ENCODE measurements at places on chromosomes 1 and 21.

GRCh38 chr1:64320470-64320869 lies 117.0 kb downstream of the UBE2U start:
- peak; percentile 59 for DNase-seq

DNA sequence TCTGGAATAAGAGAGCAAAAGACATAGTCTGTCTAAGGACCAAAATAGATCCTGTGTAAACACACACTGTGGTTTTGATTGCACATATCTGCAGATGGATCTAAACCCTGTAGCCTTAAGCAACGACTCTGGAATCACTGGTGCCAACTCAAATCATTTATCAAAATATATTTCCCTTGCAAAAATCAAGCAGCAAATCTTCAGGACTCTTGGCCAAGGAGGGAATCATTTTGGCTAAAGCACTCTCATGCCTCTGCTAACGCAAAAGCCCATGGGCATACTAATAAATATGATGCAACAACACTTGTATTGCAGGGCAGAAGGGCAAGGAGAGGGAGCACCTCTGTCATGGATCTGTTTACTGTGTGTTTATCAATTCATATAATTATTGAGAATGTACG lies 155.4 kb upstream of the DUSP10 start:
- peak; percentile 54 for DNase-seq

DNA sequence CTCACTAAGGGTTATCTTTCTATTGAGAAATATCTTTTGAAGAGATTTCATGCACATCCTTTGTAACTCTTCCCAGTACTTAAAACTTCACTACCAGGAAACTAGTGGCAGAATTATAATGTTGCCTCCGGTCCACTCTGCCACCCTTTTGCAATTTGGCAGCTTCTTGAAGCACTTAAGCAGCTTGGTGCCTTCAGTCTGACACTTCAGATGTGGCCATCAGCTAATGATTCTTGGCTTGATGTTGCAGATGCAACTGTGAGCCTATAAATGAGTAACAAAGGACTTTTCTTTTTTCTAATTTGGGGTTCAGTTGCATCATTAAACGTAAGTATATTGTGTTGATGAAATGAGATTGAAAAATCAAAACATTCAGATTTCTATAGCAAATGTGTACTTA lies 187.5 kb upstream of the C21orf91 start:
- DNase-seq, result no peak

GRCh38 chr1:236156512-236157208 lies 14.3 kb downstream of the GPR137B start:
- DNase-seq, result no peak

DNA sequence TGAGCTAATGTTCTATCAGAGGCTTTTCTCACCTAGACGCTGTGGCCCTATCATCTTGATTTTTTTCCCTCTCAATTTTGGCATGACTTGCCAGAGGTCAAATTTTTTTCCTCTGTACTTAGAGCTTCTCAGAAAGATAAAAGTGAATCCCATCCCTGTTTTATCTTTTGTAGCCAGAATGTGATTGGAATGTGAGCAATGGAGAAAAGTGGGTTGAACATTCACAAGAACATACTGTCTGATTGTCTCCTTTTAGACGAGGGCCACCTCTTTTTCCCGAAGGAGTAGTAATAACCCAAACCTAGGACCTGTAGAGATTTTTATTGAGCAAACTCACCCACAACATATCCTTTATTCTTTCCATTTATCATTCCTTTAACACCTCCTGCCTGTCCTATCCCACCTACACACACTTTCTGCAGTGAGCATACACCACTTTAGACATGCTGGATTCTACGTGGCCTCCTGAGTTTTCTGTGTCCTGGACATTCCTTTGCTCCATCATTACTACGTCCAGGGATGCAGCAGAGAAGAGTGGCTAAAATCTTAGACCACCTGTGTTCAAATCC lies 15.9 kb downstream of the S100A10 start:
- DNase-seq, result no peak

- DNase-seq, result peak; percentile 27
Observed at GRCh38 chr21:44428281-44428960, 26.9 kb upstream of the LRRC3 start.

- DNase-seq, result no peak
Observed at GRCh38 chr1:147628441-147628840, 41.9 kb downstream of the ACP6 start.

DNA sequence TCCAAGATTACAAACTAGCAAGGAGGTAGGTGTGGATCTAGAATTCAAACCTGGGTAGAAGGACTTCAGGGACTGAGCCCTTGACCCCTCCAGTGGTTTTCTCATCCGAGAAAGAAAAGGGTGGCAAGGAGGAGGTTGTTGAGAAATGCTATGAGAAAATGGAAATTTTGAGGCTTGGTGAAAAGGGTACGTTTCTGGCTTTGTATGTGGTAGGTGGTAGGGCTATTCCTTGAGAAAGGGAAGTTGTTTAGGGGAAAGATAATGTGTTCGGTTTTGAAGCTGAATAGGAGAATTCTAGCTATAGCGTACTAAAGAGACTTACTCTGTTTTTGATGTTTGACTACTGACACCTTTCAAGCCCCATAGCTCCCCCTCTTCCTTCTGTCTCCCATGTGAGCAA lies 133.8 kb downstream of the CNIH3 start:
- DNase-seq, result no peak

DNA sequence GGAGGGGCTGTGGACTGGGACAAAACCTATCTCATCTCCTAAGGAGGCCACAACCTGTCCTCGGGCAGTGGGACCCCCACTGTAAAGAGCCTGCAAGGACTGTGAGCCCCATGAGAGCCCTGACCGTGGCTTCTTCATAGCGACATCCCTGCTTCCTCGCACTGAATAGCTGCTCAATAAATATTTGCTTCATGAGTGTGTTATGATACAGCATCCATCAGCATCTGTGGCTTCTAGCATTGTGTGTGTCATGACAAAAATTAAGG lies 40.5 kb upstream of the CSF3R start:
- DNase-seq, result peak; percentile 26

- no peak for DNase-seq
Observed at GRCh38 chr1:59432531-59433439, 135.9 kb downstream of the FGGY start.

DNA sequence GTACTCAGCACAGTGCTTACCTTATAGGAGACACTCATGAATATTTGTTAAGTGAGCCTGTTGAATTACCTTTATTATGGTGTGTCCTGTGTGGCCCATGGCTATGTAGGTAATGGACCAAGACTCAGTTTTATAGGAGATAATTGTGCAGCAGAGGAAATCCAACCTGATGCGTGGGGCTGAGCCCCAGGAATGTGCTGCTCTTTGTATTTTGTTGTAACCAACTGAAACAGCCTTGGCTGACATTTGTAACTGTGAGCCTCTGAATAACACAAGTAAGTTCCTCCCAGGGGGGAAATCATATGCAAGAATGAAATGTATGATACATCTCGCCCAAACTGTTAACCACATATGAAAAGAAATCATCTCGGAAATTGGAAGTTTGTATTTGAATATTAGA lies 364.2 kb upstream of the ZP4 start:
- DNase-seq, result no peak

- DNase-seq, result peak; percentile 56
Observed at GRCh38 chr1:67211589-67212563, 45.6 kb downstream of the IL23R start.

DNA sequence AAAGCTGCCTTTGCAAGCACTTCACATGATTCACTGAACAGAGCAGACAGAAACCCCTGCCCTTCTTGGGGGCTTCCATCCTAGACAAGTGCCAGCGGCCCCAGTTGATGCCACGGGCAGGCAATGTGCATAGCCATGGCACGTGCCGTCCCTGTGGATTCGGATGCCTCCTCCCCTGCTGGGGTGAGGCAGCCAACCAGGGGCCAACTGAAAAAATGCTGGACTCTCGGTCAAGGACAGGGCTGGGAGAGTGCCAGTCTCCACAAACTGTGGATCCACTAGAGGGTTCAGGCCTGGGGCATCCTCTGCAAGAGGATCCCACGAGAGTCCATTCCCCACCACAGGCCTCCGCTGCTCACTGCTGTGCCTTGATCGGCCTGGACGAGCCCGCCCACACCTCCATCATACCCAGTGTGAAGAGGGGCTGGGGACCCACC lies 3.8 kb downstream of the JMJD4 start:
- no peak for DNase-seq

GRCh38 chr1:66725885-66726665 lies 26.2 kb upstream of the DYNLT5 start:
- DNase-seq, result peak; percentile 78

DNA sequence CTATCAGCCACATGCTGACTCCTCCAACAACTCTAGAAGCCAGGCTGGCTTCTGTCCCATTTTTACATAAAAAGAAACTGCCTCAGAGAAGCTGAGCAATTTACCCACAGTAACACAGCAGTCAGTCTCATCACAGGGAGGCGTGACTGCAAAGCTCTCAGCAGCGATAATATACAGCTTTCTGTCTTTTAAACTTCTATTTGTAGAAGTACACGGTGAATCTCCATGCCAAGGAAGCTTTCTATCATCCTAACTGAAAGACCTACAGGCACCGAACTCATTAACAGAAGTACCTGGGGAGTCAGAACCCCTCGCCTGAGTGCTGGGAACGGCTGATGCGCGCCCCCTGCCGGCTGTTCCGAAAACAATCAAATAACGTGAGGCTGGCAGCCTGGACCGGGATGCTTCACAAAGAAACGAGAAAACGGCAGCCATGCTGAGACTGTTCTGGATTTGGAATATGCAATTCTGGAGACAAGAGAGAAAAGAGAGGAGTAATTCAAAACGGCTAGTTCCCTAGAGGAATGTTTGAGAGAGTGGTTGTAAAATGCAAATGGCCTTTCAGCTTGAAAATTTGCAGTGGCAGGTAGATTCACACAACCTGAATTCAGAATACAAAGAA lies 43.5 kb upstream of the RAB4A start:
- DNase-seq, result peak; percentile 66

- no peak for DNase-seq
Observed at GRCh38 chr1:182299728-182300616, 91.6 kb downstream of the GLUL start.

DNA sequence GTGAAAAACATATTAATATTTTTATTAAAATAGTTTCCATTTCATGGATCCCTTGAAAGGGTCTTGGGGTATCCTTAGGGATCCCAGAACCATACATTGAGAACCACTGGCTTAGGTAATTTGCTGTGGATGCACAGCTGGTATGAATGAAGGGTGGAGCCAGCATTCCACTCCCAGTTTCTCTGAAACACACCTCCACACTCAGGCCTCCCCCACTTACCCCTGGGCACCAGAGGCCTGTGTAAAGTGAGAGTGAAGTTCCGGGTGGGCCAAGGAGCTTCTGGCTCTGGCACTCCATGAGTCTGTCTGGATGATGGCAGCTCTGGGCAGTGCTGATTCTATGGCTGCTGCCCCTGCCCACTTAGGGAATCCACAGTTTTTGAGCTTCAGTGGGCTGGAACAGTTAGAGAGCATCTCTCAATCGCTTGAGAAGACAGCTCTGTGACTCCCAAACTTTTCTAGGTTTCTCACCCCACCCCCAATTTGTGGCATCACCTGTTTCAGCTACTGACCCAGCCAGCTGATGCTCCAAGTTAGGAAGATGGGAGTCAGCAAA lies 57.8 kb upstream of the CD1D start:
- no peak for DNase-seq

- no peak for DNase-seq
Observed at GRCh38 chr1:73784026-73784425, 413.9 kb downstream of the LRRIQ3 start.

DNA sequence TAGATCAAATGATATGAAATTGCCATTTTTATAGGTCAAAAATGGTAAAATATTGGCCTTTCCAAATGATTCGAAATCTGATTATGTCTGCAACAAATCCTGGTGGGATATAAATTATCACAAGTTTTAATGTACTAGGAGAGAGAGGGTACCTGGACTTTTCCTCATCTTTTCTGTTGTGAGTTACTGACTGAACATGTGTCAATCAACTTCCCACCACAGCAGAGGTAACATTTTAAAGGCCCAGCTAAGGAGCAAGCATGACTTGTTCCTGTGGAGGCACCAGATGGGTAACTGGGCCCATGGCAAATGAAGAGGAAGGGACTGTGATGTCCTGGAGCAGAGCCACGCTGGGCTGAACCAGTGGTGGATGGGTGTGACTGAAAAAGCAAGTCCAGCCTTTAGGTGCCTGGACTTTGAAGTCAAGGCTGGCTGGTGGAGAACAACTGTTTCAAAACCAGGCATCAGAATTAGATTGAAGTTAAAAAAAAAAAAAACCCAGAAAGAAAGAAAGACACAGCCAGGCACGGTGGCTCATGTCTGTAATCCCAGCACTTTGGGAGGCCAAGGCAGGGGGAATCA lies 6.6 kb downstream of the MR1 start:
- DNase-seq, result no peak

DNA sequence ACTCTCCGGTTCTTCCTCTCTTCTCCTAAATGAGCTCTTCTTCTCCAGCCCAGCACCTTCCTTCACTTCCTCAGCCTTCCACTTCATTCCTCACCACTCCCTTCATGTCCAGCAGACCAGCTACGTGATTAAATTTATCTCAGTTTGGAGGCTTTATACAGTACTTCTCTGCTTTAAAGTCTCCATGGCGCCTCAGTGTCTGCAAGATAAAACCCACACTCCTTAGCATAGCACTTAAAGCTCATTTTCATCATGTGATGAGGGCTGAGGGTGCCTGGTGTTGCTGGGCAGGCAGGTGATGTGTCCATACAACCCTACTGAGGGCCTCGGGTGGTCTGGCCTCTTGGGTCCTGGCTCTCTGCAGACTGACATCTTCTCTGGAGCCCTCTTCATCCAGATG lies 7.7 kb downstream of the SLC5A9 start:
- DNase-seq, result no peak

DNA sequence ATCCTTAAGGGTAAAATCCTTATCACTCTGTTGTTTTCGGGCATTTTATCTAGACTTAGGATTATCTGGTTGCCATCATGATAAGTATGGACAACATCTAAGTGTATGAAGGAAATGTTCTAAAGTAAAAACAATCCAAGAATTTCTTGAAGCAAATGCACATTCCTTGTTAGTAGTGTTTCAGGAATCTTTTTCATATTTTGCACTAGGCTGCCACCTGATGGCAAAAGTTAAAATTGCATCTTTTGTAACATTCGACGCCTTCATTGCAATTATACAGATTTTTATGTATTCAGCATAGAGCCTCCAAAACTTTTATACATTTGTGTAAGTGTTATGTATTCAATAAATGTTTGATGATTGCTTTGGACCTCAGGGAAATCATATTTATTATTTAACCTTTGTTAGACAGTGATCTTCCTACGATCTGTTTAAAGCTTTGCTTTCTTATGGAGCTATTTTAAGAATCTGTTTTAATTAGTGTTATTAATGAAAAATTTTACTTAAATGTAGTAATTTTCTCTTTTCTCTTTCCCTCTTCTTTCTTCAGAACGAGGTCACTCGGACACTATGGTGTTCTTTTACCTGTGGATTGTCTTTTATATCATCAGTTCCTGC lies 49.4 kb upstream of the KIAA1614 start:
- peak; percentile 66 for DNase-seq
